ENCODE measurements at places on chromosomes 1 and 21.

- no peak for DNase-seq
Observed at GRCh38 chr1:223217781-223218180, 74.7 kb upstream of the TLR5 start.

DNA sequence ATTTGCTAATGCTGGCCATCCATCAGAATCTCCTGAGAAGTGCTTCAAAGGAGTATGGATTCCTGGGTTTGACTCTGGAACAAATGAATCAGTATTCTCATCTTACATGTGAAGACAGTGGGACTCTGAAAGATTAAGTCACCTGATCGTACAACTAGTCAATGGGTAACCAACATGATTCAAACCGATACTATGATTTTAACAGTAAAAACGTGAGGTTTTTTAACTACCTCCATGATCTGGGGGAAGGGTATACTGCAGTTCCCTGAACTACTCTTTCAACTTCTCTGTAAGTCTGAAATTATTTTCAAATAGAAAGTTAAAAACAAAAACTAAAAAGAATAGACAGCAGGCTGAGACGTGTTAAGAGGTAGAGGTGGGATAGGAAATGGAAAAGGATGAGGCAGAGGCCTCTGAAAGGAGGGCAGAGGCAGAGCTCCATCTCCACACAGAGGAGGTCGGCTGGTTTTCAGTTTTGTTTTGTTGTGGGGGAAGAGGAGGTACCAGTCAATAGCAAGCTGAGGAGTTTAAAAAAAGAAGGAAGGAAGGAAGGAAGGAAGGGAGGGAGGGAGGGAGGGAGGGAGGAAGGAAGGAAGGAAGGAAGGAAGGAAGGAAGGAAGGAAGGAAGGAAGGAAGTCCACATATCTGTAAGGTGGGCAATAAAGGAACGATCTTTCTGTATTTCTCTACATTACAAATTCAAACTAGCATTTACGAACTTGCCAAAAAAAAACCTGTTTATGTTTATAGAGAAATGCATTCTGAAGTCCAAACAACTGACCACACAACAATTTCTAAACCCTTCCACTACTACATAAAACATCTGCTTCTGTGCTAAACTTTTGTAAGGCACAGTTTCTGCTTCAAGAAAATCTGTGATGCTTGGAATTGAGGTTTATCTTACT, 213.1 kb downstream of the RERE start:
- no peak for DNase-seq

GRCh38 chr1:42259739-42260064, 75.3 kb downstream of the FOXJ3 start:
- DNase-seq: no peak

- peak; percentile 61 for DNase-seq
Observed at GRCh38 chr21:44931137-44931500, 8.7 kb upstream of the SLX9 start.

- no peak for DNase-seq
Observed at GRCh38 chr1:8816264-8816663, 1.2 kb downstream of the RERE start.

DNA sequence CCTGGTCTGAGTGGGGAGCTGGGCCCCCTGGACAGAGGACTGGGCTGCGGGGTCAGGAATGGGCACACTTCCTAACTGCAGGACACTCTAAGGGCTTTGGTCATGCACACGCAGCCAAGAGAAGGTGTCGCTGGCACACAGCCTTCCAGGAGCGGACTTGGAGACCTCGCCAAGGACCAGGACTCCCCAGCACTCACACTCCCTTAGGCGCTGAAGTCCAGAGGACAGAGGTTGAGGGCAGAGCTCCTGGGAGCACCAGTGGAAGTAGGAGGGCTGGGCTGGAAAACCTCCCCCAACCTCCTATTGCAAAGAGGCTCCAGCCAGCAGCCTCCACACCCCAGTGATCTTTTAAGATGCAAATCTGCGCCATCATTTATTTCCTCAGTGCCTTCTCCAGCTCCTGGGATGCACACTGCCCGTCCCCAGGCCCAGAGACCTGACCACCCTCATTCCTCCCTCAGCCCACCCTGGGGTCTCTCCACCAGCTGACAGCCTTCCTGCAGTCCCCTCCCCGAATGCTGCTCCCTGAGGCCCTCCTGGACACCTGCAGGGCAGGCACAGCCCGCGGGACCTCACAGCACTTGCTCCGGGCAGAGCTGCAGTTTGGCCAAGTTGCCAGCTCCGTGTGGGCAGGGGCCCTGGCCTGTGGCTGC, 3.0 kb downstream of the TSPEAR start:
- no peak for DNase-seq

- DNase-seq: no peak
Observed at GRCh38 chr1:226700861-226701260, 38.2 kb downstream of the ITPKB start.

GRCh38 chr1:66266350-66266749, 267.6 kb upstream of the SGIP1 start:
- no peak for DNase-seq

- no peak for DNase-seq
Observed at GRCh38 chr1:16212251-16212961, at the start of gene ARHGEF19. TSS of gene ARHGEF19 (minus strand) at chr1:16212652. CDS start at chr1:16209054, 3,598 bp downstream.

DNA sequence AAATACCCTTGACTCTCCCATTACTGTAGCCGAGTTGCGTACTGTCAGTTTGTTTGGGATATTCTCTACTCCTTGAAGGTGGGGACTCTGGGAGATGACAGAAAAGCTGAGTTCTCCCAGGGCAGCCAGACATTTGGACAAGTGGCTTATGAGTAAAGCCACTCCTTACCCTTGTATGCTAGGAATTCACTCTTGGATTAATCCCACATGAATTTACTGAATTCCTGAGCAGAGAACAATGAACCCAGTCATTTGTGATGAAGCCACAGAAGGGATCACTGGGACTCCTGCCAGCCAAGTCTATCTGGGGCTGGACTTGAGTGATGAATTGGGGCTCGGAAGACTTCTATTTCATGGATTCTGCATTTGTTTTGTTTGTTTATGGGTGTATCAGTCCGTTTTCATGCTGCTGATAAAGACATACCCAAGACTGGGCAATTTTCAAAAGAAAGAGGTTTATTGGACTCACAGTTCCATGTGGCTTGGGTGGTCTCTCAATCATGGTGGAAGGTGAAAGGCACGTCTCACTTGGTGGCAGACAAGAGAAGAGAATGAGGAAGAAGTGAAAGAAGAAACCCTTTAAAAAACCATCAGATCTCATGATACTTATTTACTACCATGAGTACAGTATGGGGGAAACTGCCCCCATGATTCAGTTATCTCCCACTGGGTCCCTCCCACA, 25.1 kb downstream of the C1orf116 start:
- peak; percentile 53 for DNase-seq

GRCh38 chr21:39429445-39429844, 16.1 kb downstream of the LCA5L start:
- no peak for DNase-seq

GRCh38 chr21:39073717-39074116, 109.5 kb downstream of the PSMG1 start:
- no peak for DNase-seq

DNA sequence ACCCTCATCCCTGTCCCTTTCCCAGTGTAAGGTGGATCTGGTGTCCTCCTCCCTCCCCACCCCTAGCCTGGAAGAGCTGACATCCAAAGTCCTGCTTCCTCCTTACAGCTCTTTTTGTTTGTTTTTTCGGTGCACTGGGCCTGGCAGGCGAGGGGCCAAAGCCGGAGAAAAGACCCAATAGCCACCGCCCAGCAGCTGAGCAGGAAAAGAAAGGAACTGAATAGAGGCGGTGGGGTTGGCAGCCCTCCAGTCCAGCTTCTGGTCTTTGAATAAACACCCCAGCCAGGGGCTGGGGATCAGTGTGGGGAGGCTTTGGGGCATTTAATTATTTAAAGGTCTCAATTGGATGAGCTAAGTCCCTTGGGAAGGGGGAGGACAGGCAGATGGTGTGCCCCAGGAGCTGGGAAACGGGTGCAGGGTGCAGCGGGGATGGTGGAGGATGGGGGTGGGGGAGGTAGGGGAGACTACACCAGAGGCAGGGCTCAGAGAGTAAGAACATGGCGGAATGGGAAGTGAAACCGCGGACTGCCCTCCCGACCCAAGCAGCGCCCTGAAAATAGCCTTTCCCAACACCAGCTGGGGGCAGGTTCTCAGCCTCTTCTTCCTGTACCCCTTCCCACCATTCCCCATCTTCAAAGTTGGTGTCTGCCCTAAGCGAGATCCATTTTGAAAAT, 20.2 kb downstream of the BTG2 start:
- DNase-seq: no peak

DNA sequence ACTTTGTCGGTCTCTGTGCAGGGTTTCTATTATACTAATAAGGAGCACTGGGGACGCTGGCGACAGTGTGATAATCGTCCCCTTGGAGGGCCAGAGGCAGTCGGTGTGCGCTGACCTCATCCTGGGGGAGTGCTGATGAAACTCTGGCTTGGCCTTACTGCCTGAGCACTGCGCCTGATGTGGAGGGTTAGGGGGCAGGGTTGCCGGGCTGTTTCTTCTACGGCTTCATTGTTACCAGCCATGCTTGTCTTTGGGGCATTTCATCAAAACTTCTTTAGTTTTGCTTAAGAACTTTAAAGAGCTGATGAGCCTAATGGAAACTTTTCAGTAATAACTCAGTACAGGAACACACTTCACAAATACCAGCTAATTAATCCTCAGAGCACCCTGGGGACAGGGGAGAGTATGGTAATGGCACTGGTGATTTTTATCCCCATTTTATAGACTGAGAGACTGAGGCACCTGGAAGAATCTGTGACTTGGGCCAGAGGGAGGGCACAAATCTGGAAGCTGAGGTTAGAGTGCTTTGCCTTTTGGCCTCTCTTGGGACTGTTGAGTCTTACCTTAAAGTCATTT, 81.8 kb downstream of the PEX14 start:
- no peak for DNase-seq

DNA sequence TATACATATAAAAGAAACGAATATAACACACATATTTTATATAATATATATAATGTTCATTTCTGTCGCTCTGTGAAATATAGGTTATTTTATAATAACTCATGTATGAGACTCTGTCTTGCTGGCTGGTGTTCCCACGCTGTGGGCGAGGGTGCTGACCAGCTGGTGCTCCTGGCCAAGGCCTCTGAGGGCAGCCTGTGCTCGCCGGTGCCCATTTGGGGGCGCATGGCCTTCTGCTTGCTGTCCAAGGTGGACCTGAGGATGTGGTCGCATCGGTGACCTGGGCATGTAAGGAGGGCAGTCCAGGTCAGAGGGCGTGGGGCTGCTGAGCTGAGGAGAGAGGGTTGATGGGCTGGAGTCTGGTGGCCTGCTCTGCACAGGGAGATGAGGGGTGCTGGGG, 1.1 kb upstream of the PCP4 start:
- DNase-seq: no peak

GRCh38 chr1:53337499-53337898, 9.6 kb upstream of the LRP8 start:
- no peak for DNase-seq

DNA sequence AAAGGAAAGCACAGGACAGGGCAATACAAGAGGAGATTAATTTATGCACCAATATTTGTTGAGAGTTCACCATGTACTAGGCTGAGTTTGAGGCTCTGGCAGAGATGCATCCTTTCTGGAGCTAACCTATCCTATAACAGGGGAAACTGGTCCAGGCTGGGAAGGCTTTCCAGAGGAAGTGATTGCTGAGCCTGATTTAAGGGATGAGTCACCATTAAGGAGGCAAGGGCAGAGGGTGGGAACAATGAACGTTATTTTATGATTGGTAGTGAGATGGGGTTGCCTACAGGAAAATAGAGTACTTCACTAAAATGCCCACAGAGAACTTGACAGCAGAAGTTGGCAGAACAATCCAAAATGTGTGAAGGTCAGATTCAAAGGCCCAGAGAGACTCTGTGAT, 141.4 kb downstream of the PLPP3 start:
- peak; percentile 21 for DNase-seq

DNA sequence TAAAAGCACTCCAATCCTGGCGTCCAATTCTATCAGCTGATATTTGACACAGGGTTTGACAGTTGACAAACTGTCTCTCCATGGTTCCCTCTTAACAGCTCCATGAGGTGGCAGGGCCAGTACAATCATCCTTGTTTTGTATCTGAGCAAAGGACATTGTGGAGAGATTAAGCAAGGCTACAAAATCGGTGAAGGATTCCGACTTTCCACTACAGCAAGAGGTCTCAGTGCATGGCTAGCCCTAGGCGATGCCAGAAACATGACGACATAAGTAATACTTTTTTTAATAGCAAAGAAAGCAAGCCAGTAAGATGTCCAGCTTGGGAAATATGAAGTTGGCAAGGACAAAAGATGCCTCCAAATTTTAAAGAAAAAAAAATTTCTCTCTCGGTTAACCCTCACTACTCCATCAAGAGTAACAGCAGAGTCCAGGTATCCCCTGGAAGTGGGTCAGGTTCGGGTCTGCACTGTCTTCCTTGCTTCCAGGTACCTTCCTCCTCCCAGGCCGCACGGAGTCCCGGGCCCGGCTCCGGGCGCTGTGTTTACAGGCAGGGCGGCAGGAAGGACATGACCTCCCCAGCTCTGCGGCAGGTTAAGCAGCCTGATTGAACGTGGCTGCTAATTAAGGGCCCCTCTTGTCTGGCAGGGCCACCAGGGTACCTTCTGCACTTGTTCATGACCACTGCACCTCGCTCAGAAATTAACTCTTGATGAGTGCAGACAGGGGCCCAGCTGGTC, 106.1 kb downstream of the SIM2 start:
- no peak for DNase-seq

DNA sequence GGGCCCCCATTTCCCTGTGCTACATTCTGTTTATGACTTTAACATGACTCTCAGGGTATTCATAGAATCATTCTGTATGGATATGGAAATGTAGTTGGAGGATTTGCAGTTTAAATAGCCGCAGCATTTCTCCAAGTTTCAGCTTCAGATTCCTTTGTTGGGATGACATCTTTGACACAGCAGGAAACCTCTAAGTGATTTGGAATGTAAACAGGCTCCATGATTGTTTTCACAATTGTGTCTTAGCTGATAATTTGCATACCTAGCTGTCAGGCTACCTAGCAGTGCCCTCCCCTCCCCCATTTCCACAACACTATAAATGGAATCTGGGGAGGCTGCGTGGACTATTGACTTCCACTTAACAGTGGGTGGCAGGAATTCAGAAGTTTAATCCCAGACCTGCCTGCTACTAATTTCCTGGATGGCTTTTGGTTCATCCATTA, 290.2 kb downstream of the HLX start:
- no peak for DNase-seq

DNA sequence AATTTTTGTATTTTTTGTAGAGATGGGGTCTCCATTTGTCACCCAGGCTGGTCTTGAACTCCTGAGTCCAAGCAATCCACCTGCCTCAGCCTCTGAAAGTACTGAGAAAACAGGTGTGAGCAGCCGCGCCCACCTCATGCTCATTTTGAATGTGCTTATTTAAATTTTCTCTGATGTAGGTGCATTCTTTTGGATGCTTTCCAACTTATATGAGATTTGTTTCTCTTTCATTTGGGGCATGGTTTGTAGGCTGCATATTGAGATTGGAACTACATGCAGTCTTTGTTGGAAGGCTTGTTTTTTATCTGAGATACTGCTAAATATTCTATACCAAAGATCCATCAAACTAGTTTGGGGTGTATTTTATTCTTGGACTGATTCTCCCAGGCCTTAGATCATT, 81.0 kb upstream of the IVNS1ABP start:
- DNase-seq: no peak

Measured in H54 (cell line).